Stimulated activated CD4-positive, alpha-beta T cell treated with anti-CD3 and anti-CD28 coated beads, Interleukin-1b, Interleukin-23, amount 100 ng/mL, for 1 hour (primary cell): ENCODE measurements at places on chromosomes 16 and 17.

DNA sequence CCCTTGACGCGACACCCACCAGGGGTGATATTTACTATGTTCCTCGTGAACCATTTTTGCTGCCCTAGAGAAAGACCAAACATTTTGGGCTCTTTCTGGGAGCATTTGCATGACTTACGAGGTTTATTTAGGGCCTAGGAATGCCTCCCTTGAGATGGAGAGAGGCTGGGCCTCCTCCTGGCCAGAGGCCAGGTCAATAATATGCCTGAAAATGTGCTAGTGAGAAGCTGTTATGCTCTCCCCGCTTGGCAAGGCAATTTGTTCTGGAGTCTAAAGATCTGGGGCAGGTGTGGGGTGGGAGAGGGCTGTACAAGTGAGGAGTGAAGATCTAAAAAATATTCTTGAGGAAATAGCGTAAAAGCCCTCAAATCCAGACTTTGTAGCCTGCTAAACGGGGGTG, 587.3 kb upstream of the CDH5 start:
- no peak for DNase-seq

DNA sequence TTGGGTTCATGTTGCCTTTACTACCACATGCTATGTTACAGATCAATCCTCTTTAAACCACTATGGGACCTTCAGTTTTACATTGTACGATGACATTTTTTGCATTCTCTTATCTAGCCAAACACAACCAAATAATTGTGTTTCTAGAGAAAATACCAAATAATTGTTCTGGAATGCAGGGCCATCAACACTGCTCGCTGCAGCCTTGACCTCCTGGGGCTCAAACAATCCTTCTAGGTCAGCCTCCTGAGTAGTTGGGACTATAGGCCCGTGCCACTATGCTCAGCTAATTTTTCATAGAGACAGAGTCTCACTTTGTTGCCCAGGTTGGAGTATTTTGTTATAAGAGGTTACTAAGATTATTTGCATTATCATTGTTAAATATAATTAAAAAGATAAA, 237.5 kb upstream of the PMFBP1 start:
- DNase-seq: no peak

DNA sequence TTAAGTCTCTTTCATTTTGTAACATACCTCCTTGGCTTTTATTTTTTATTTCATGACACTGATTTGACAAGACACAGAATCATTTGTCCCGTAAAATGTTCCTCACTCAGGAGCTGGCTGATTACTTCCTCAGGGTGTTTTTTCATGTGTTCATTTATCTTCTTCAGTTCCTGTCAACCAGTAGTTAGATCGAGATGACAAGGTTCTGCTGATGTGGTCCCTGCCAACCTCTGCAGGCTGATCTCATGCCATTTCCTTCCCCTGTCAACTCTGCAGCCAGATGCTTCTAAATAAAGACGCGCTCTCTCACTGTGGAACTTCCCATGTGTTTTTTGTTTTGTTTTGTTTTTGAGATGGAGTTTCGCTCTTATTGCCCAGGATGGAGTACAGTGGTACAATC, 8.1 kb upstream of the CXCL16 start:
- DNase-seq: no peak

- no peak for DNase-seq
Observed at GRCh38 chr16:17277981-17278381, 192.8 kb downstream of the XYLT1 start.

DNA sequence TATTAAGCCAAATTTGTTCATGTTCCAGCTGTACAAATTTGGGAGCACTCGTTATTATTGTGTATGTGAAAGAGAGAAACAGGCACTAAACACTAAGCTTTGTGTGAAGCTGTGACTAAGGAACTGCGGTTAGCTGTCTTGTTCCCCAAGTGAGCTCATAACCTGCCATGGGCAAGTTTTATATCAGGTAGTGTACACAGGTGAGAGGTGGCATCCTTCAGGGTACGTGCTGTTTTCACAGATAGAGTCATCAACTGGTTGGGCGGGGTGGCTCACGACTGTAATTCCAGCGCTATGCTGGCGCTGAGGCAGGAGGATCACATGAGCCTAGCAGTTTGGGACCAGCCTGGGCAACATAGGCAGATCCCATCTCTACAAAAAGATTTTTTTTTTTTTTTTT, 2.8 kb downstream of the DNAJA3 start:
- DNase-seq: no peak

- DNase-seq: no peak
Observed at GRCh38 chr16:57310801-57311200, 26.3 kb upstream of the PLLP start.

DNA sequence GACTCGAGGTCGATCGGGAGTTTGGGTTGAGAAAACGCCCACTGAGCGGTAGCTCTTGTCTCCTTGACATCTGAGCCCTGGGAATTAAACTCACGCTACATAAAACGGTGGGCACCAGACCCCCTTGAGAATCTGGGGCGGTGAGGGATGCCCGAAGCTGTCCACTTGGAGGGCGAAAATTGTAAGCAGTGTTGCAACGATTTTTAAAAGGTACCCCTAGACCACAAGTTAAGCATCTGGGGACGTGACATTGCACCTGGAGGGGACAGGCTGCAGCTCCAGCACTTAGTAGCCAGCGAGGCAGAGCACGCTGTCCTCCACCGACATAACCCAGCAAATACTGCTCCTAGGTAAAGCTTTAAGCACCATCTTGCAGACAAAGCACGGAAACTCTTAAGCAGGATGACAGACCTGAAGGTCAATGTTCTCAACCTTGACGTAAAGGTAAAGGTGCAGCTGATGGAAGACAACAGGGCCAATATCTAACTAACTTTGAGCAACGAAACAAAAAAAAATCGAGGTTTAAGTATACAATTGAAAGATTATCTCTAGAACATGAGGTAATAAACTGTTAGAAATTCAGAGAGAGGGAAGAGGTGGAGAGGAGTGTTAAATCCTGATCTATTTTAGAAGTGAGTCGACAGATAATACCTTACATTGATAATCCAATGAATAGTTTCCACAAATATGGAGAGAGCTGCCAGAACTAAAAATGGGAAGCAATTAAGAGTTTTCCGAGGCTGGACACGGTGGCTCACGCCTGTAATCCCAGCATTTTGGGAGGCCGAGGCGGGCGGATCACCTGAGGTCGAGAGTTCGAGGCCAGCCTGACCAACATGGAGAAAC, 921 bp upstream of the CDR2 start:
- no peak for DNase-seq

DNA sequence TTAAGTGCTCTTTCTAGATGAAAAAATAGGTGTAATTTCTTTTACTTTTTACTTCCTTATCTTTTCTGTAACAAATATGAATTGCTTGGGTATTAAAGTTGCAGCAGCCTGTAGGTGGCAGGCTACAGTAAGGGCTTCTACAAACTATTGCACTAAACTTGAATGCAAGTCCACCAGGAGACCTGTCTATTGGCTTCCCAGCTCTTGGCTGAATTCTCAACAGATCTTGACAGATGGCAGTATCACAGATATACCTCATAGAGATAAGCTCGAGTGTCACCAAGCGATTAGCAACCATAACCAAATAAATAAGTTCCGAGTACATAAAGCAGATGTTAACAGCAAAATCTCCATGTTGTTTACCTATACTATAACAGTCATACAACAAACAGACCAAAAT, 5.9 kb downstream of the BBS2 start:
- no peak for DNase-seq

- DNase-seq: no peak
Observed at GRCh38 chr17:68516732-68517131, 4.5 kb downstream of the PRKAR1A start.

DNA sequence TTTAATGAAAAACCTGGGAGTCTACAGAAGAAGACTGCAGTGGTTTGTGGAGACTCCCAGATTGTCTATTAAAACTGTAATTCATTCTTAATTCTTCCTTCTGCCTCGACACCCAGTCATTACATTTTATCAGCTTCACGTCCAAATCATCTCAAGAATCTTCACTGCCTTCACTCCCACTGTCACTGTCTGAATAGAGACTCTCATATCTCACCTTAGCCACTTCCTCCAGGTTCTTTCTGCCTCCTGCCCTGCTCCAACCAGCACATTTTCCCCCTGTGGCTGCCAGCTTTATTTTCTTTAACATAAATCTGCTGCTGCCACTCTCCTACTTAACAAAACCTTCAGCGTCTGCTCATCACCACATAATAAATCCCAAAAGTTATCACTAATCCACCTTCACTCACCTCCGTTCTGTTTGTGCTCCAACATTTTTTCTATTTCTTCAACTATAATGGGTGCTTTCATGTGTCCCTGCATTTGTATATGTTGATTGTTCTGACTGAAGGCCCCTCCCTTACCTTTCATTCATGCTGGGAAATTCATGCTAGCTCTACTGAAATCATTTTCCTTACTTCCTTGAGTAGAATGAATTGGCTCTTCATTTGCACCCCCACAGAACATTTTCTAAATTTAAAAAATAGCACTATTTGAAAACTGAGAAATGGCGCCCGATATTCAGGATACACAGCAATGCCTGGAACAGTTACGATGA, 38.9 kb downstream of the KCNJ2 start:
- no peak for DNase-seq

DNA sequence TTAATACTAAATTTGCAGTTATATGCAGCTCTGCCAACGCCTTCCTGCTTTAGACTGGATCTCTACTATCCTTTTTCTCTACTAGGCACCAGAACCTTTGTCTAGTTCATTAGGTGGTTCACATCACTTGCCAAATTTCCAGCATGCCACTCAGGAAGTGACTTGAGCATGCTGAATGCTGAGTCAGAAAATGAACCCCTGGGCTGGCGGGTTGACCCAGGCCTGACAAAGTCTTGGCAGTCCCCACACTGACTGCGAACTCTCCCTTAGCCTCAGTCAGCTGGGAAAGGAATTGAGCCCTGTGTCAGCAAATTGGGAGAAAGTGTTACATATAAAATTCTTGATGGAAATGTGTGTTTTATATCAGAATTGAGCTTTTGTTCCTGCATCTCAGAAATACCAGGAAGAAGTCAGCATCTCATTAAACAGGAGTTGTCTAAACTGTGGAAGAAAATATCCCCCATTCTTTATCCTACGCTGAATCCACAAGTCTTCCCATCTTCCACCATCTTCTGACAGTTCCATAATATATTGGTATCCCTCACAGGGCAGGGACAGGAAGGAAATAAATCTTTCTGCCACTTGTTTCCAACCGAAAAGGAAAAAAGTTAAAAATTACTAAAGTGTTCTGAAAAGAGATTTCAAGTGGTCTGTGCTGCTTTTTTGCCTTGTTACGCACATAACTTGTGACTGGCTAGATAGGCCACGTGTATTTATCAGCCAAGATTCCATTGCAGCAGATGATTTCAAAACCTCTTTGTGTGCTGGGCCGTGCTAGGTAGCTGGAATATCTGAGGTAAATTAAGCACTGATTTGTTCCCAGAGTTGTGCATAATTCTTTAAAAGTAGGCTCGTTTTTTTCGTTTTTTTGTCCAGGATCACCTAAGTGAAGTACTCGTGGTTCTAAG, 16.7 kb upstream of the SLC12A3 start:
- DNase-seq: no peak

DNA sequence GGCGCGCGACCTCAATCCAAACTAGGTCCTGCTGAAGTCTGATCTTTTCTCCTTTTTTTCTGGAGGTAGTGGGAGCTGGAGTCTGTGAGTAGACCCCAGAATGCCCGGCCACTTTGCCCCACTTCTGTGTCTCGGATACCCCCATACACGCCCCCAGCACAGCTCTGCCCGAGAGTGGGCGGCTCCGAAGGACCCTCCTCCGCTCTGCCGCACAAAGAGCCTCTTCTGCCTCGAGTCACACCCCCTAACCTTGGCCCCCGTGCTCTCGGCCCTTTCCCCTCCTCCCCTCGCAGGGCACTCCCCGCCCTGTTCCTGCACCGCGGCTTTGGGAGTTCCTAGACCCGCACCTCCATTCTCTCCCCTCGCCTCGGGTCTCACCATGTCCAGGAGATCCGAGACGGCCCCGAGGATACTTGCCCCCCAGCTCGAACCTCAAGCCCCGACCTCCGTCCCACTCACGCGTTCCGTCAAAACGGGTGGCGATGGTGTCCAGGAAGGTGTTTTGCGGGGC, 476 bp downstream of the KCNH4 start:
- no peak for DNase-seq

GRCh38 chr17:29826114-29826692, 103.8 kb downstream of the SSH2 start:
- no peak for DNase-seq

DNA sequence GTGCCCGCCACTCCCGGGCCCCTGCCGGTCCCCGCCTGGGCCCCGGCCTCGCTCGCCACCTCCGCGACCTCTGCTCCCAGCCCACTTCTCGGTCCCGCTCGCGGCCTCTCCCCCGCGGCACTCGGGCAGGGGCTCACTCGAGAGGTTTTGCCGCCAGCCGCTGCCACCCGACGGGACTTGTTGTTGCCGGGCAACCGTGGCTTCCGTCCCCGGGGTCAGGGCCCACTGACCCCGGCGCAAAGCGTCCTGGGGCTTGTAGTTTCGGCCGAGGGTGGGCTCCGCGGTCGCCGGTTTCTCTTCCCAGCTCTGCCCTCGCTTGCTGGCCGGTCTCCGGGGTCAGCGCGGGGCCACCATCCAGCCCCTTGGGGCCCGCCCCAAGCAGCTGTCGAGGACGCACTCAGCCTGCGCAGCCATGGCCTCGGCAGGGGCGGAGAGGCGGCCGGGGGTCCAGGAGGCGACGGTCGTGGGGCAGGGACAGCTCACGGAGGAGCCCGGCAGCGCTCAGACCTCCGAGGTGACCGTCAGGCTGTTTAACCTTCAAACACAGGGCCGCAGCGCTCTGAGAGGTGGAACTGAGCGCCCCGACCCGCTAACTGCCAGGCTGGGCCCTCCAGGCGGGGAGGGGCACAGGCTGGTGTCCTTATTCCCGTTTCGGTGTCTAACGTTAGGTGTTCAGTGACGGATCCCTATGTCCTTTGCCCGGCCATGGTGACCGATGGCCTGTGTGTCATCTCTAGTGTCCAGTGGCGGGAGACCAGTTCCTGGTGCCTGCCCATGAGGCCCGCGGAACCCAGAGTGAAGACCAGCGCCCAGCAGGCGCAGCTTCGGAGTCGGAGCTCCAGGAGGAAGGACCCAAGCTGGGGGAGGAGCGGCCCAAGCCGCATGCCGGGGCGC, at the start of the genes C16orf86 and ENKD1:
Gene C16orf86, plus strand, starts transcription at position 256 of the 894 bp plus-strand sequence. Its CDS starts 157 bp downstream, at position 413.
Gene ENKD1, minus strand, starts transcription at position 192 of the 894 bp plus-strand sequence. CDS start 308 bp downstream, outside the sequence.
- DNase-seq: peak; percentile 63

GRCh38 chr16:53207810-53208752, 153.3 kb downstream of the CHD9 start:
- DNase-seq: no peak

GRCh38 chr16:27844826-27845225, 218.7 kb downstream of the GSG1L start:
- DNase-seq: no peak

DNA sequence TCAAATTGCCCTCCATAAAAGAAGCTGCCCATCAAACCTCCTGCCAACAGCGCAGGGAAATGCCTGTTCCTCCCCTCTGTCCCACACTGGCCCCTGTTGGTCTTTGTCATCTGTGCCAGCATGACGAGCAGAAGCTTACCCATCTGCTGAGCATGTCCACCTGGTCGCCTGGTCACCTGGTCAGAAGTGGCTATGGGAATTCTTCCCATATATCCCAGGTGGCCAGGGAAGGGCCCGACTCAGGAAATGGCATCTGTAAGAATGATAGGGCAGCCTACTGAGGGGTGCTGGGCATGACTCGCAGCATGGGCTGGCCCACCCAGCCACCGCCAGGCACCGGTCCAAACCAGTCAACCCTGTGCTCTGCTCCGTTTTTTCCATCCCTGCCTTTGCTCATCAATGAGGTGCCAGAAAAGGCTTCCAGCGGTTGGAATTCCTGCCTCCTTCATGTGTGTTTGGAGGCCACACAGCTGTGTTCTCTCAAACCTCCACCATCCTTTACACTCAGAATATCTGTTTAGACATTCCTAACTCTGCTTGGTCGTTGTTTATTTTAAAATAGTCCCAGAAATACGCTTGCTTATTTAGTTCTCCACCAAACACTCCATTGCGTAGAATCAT, 145.2 kb downstream of the CLEC16A start:
- no peak for DNase-seq

GRCh38 chr16:72934636-72935403, 113.1 kb downstream of the ZFHX3 start:
- DNase-seq: no peak
